ENCODE measurements at places on chromosomes 3 and 15.
A peak's percentile ranks its signal among the peaks of the same experiment; 100 is the strongest.

DNA sequence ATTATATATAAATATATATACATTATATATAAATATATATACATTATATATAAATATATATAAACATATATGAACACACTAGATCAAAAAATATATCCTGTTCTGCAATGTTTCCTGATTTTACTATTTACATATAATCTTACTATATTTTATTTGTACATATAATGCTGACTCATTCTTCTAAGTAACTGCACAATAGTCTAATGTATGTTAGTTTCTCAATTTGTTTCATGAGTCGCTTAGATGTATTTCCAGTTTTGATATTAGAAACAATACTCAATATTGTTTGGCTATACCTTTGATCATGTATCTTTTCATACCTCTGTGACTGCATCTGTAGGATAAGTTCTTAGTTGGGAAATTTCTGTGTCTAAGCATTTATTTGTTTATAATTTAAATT, 669.9 kb upstream of the CCDC54 start:
- DNase-seq: no peak

- DNase-seq: no peak
Measured at GRCh38 chr15:100461049-100461448, 67.7 kb downstream of the CERS3 start.

DNA sequence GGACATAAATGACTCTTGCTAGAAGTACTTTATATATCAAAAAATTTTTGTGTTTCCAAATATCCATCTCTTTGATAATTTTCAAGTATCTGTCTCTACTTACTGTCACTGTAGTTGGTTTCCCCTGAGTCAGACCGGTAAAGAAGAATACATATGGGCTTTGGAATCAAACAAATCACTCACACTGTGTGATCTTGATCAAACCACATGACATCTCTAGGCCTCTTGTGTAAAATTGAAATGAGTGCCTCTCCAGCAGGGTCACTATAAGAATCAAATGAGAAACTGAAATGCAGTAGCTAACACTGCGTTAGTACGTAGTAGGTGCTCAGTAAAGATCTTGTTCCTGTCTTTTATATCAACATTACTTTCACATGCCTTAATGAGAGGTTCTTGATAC, 314.6 kb upstream of the STT3B start:
- no peak for DNase-seq

DNA sequence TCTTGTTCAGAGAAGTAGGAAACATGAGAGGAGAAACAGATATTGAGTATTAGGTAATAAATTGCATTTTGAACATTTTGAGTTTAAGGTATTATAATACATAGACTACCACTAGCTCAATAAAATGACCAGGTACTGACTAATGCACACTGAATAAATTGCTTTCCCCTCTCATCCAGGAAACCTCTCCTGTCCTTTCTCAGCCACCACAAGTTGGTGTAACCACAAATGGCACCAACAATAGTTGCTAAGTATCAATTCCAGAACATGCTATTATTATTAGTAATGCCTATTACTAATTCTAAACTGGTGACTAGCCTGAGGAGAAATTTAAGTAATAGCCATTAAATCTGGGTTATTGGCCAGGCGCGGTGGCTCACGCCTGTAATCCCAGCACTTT, 47.3 kb upstream of the XRN1 start:
- no peak for DNase-seq

DNA sequence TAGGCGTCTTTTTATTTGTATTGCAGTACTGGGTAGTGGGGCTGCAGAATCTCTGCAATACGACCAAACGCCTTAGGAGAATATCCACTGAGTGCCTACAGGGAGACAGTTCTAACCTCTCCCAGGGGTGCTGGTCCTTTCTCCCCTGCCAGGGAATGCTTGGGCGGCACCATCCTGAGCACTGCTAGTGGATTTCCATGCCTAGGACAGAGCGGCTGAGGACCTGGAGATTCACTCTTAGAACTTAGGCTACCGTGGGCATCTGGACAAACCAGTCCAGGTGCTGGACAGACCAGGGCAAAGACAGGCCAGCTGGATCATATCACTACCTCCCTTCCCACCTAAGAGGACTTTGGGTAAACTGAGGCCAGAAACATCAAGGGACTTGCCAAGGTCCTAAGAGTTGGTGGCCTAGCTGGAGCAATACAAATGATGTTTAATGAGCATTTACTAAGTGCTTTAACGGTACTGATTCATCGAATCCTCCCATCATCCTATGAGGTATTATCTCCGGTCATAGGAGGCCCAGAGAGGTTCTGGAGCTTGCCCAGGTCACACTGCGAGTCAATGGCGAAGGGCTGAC, 902 bp downstream of the TMEM44 start:
- DNase-seq: no peak

- DNase-seq: no peak
Measured at GRCh38 chr3:55091381-55092225, 163.7 kb upstream of the LRTM1 start.

DNA sequence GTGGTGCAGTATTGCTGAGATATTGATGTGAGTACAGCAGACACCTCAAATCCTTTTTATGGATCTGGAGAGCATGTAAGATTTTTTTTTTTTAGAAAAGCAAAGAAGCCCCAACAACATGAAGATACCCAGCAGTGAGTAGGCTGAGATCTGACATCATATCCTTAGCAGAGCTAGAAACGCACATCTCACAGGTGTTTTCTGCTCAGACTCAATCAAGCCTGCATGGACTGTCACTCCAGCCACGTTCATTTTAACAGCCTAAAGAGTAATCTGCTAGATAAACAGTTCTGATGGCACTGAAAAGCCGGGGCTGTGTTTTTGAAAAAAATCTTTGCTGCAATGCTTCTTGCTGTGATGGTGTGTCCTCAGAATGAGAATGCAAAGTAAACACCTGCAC, 544.2 kb downstream of the FGF12 start:
- no peak for DNase-seq

DNA sequence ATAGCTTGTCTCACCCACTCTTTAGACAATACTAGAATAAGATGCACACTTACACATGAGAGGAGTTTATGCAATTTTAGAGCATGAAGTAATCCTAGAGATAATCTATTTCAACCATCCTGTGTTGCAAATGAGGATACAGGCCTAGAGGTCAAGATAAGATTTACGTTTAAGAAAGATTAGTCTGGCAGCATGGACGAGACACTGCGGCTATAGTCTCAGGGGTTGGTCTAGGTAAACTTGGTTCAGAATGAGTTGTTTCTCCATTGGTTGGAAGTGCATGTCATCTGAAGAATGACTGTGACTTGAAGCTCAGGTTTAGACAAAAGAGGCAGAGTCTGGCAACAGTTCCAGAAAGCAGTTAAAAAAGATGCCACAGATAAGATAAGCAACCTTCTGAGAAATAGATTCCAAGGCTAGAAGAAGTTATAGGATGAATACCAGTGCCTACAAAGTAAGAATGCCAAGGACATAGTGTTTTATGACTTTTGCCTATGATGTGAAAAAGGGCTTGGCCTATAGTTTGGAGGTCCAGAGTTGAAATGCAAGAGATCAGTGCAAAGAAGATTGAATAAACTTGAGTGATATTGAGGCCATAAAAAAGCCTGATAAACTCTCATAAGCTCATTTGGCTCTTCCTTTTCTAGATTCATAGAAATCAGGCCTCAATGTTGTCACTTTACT, 631.0 kb downstream of the SQOR start:
- DNase-seq: no peak

DNA sequence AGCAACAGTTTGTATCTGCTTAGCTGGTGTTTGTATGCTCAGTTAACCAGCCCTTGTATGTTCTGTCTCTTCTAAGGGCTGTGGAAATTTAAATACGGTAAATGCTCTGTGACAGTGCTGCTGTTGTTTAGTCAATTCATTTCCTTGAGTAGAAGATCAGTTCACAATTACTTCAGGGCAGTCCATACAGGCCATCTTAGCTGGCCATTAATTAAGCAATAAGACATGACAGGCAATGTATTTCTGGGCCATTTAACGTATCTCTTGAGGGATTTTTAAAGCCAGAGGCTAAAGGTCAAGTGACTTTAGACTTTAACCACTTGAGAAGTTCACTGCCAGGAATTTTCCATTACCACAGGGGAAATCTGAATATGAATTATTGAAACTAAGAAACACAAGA, 351.8 kb downstream of the ZIC1 start:
- no peak for DNase-seq

DNA sequence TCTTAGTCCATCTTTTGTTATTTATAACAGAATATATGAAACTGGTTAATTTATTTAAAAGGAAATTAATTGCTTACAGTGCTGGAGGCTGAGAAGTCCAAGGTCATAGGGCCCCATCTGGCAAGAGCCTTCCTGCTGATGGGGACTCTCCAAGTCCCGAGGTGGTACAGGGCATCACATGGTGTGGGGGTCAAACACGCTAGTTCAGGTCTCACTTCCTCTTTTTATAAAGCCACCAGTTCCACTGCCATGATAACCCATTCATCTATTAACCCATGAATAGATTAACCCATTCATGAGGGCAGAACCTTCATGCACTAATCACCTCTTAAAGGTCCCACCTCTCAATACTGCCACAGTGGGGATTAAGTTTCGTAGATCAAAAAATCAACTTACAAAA, 659.3 kb downstream of the NAALADL2 start:
- DNase-seq: no peak

GRCh38 chr3:48222616-48223513, at the start of gene CAMP:
Gene CAMP, plus strand, starts transcription at chr3:48223495. Its CDS starts 17 bp downstream, at chr3:48223512.
- DNase-seq: peak; percentile 34

DNA sequence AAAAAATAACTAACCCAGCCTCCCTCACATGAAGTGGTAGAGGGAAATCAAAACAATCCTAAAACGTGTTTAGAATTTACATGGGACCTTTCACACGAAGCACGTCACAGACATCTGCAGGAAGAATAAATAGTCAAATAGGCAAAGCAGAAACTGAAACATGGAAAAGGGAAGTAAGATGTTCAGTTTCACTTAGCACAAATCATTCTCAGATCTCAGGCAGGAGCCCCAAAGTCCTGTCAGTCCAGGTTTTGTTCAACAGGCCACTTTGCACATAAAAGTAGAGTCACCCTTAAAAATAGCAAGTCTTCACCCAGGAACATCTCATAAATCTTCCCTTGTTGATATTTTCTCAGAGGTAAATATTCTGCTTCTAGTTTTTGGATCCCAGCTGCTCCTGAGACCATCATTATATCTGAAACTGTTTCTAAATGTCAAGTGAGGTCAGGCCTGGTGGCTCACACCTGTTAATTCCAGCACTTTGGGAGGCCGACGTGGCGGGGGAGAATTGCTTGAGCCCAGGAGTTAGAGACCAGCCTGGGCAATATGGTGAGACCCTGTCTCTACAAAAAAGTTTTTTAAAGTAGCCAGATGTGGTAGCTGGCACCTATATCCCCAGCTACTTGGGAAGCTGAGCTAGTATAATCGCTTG, 1.9 kb downstream of the RUBCN start:
- no peak for DNase-seq

- no peak for DNase-seq
Measured at GRCh38 chr3:44476181-44476611, 1.3 kb downstream of the ZNF445 start.

- DNase-seq: no peak
Measured at GRCh38 chr3:52311576-52312119, 4.5 kb upstream of the DNAH1 start.

GRCh38 chr3:138935863-138936740, 10.8 kb downstream of the FOXL2 start:
- peak; percentile 81 for DNase-seq

GRCh38 chr15:71180986-71181853, 65.9 kb downstream of the THSD4 start:
- no peak for DNase-seq
